ENCODE measurements at places on chromosomes 2 and 18. TPM values are rescaled to one million over a fixed set of nuclear protein-coding genes. Genes with fewer than 3 reads are reported as not detected.

ABCG8 gene
- total RNA-seq: not detected

GRCh38 chr18:11974741-11975325 lies 6.5 kb upstream of the IMPA2 start:
- H3K27me3 ChIP-seq: no peaks in the 10 kb centered on the region
- no peak overlapping the region for H3K4me3 ChIP-seq
- no peaks in the 10 kb centered on the region for H3K36me3 ChIP-seq
- H3K27ac ChIP-seq: no peak overlapping the region

- H3K27ac ChIP-seq: no peak overlapping the region
- H3K27me3 ChIP-seq: no peaks in the 10 kb centered on the region
- no peak for DNase-seq
Observed at GRCh38 chr2:137255990-137256389, 490.6 kb downstream of the THSD7B start.

DNA sequence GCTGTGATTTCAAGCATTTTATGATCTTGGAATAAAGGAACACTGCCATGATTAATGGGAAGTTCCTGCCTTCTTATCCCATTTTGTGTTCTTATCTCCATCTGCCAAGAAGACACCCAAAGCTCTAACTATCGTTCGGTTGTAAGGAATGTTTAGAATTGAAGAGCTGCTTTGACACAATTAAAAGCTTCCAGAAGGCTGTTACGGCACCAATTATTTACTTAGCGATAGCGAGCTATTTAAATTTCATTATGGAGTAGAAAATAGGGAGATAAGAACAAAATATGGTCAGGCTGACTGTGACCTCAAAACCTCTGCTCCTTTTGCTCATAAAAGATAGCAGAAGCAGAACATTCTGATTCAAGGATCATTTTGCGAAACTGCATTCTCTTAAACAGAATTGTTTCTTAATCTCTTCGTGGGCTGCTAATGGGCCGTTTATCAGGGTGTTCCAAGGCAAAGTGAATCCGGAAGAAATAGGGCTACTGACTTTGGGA lies 101.6 kb downstream of the SLC4A3 start:
- no peaks in the 10 kb centered on the region for H3K4me1 ChIP-seq
- DNase-seq: no peak
- H3K4me3 ChIP-seq: no peak overlapping the region
- H3K27me3 ChIP-seq: no peaks in the 10 kb centered on the region
- H3K36me3 ChIP-seq: no peaks in the 10 kb centered on the region

GRCh38 chr2:40360652-40361051 lies 91.2 kb downstream of the SLC8A1 start:
- H3K27me3 ChIP-seq: no peaks in the 10 kb centered on the region
- H3K4me3 ChIP-seq: no peak overlapping the region
- no peaks in the 10 kb centered on the region for H3K36me3 ChIP-seq
- peaks cover 27% of the 10 kb centered on the region for H3K4me1 ChIP-seq

GRCh38 chr2:109086743-109087020 lies 42.3 kb upstream of the SH3RF3 start:
- no peak for DNase-seq
- H3K27ac ChIP-seq: no peak overlapping the region
- no peaks in the 10 kb centered on the region for H3K36me3 ChIP-seq
- no peaks in the 10 kb centered on the region for H3K27me3 ChIP-seq

All from adrenal gland (tissue), 19 donors.